ENCODE measurements at places on chromosomes 11 and 22.

- DNase-seq, result no peak
Observed at GRCh38 chr11:92846491-92847125, 122.8 kb upstream of the MTNR1B start.

GRCh38 chr11:106172386-106172991 is 95.0 kb downstream of the AASDHPPT start:
- DNase-seq, result no peak

- DNase-seq, result no peak
Observed at GRCh38 chr11:44904261-44905020, 46.2 kb downstream of the TP53I11 start.

DNA sequence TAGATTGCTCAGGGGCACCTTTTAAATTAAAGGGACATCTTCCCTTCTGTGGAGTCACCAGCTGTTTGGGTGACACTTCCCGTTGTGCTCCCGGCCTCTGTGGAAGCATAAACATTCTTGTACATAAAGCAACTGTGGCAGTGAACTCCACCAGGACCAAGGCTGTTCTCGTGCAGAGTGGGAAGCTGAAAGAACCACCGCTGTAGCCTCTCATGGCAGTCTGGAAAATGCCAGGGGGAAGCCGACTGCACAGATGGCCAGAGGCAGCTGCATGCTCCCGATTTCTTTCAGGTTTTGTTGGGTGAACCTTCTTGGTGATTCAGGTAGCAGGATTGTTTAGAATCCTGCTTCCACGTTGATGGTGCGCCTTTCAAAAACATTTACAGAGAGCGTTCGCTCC is 10.3 kb downstream of the UBASH3B start:
- no peak for DNase-seq

DNA sequence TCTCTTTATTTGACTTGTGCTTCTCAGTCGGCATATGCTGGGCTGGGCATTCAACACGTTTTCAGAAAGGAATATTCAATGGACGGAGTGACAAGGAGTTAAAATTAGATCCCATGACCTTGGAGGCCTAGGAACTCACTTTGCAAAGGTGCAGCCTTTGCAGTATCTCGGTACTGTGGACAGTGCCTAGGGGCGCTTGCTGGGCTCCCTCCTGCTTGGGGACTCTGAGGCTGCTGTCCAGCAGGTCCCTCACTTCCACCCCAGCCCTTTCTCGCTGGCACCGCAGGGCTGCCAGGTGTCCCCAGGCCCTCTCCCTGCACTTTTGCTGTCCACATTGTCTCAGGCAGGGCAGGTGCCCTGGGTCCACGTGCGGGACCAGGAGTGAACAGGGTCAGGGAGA is 255.5 kb upstream of the B3GAT1 start:
- no peak for DNase-seq

GRCh38 chr11:44766112-44766971 is 39.6 kb downstream of the TSPAN18 start:
- no peak for DNase-seq

- DNase-seq, result no peak
Observed at GRCh38 chr22:41722496-41722895, 23.2 kb downstream of the MEI1 start.

DNA sequence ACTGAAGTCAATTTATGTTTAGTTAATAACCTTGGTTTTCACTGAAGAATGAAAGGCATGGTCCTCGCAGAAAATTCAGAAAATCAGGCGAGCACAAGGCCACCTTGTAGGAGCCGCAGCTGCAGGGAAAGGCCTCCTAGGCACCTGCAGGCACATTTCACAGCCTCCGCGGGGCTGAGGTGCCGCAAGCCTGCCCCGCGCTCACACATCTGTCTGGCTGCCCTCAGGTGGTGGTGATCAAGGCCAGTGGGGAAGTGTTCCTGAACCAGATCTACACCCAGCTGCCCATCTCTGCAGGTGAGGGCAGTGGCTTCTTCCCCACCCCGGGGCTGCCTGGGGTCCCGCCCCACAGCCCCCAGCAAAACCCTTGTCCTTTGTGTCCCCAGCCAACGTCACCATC is 10.5 kb downstream of the MUC5AC start:
- no peak for DNase-seq

DNA sequence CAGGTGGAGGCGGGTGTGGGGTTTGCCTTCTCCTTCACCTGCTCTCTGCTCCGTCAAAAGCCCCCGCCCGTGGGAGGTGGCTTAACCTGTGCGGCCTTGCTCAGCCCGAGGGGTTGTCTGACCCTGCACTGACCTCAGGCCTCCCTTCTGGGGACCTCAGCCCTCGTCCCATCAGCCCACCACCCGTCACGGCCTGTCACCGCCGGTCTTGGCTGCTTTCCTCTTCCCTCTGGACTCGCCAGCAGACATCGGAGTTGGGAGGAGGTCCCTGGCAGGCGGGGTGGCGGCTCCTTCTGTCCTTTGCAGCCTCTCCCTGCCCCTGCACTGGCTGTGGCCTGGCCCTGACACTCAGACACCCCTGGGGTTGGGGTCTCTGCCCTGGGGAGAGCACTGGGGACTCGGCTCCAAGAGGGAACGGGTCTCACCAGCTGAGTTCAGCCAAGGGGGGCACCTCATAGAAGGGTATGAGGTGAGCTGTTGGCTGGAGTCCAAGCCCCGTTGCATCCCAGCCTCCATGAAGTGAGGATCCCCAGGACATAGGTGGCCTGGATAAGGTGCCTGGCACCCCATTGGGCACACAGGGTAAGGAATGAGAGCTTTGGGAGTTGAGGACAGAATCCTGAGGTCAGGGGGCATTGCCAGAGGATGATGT is 999.6 kb downstream of the BRD1 start:
- no peak for DNase-seq

DNA sequence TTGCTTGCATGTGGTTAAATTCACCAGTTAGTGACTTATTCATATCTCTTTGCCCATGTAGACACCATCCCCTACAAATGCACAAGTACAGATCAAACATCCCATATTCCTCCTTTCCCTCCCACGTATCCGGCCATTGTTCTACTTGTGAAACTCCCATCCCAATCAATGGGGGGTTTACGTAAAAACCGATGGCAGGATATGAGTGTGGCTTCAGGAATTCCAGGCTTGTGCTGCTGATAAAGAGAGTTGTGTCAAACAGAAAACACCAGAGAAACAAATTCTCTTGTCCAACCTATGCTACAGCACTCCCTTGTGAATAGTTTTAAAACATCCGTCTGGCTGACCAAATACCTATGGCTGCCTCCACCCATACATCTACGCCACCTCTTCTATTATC is 15.5 kb downstream of the FLI1 start:
- no peak for DNase-seq

GRCh38 chr11:125626288-125626950 is 1.5 kb downstream of the CHEK1 start:
- DNase-seq, result peak; percentile 33

GRCh38 chr11:8593455-8593854 is 573 bp downstream of the STK33 start:
- DNase-seq, result no peak

DNA sequence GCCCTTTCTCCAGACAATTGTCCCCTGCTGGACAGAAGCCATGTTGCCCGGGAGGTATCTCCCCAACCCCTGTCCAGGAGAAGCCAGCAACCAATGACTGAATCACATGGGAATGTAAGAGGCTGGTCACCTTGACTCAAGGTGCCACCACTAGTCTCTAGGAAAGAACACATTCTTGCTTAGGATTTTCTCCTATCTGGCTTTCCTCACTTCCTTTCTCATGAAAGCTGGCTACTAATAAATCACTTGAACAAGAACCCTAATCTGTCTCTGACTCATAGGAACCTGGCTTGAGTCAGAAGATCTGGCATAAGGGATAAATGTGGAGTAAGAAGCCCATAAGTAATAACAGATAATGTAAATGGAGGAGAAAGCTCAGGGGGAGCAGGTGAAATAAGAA is 101.4 kb upstream of the C11orf87 start:
- no peak for DNase-seq

GRCh38 chr11:79097246-79097875 is 343.5 kb downstream of the TENM4 start:
- DNase-seq, result no peak

DNA sequence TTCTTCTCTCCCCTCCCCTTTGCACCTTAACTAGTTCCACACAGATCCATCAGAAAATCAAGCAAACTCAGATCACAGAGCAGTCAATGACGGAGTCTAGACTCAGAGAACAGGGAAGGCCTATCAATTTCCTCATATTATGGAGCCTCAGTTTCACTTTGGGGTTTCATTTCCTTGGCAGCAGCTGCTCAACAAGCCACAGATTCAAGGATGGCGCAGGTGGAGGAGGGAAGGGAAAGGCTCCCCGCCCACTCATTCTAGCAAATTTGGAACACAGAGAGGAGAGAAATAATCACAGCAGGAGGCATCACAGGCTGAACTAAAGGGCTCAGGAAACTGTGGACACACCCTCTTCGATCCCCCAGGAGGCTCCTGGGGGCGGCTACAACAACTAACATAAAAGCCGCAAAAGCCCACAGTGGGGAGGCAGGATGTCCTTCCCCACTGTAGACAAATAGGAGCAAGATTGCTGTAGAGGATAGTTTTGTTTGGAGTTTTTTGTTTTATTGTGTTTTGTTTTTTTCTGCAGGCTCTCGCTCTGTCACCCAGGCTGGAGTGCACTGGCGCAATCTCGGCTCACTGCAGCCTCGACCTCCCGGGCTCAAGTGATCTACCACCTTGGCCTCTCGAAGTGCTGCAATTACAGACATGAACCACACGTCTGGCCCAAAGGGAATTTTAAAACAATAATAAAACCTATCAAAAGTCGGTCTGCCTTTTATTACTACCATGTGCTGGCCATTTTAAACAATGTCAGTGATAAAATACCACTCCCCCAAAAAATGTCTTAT is 3.4 kb downstream of the PLAAT3 start:
- DNase-seq, result peak; percentile 32

DNA sequence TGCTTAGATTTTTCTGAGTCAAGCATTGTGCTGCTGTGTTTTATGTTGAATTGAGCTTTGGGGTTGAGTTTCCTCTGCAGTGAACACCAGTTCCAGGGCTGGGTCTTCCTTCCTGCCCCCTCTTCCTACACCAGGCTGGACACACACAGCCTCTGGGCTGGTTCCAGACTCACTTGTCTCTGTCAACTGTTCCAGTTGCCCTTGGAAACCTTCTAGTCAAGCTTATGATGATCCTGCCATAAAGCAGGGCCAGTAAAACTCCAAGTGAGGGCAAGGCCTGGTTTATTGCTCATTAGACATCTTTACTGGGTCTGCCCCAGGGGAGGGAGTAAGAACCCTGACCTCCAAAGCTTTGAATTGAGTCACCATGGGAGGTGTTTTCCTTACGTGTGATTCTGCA is 61.1 kb downstream of the KIAA1671 start:
- no peak for DNase-seq

DNA sequence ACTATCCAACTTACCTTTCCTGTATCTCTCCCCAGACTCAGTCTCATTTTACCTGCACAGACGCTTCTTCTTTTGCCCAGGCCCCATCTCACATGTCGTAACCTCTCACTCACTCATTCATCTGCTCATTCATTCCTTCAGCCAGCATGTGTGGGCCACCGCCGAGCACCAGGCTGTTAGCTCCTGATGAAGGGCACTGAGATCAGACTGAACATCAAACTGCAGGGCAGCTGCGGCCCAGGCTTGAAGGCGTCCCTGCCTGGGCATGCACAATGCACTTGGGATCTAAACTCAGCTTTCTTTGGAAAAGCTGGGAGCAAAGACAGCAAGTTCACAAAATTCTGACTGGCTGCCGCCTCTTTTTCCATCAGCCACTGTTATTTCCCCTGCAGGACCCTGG is 1456.3 kb downstream of the BRD1 start:
- DNase-seq, result no peak

GRCh38 chr11:44658506-44658850 is 68.3 kb upstream of the TSPAN18 start:
- DNase-seq, result no peak

- no peak for DNase-seq
Observed at GRCh38 chr11:103961010-103961409, 75.4 kb upstream of the DDI1 start.

GRCh38 chr22:23089633-23090456 is 19.5 kb downstream of the GNAZ start:
- no peak for DNase-seq

DNA sequence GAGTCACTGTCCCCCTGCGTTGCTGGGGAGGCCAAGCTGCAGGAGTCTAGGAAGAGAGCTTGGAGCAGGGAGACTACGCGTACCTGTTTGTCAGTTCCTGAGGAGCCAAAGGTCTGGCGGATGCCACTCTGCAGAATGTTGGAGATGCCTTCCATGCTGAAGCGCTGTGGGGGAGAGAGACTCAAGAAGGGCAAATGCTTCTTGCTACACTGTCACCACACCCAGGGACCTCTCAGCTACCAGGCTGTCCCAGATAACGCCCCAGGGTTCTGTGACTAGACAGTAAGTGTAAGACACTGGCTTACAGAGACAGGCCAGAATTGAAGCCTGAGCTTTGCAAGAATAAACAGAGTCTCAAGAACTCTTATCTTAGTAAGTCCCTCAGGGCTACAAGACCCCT is 42.0 kb downstream of the FEZ1 start:
- DNase-seq, result no peak

GRCh38 chr11:47552056-47552565 is 821 bp downstream of the CELF1 start:
- DNase-seq, result no peak

- no peak for DNase-seq
Observed at GRCh38 chr11:44742508-44743246, 15.9 kb downstream of the TSPAN18 start.

GRCh38 chr11:12914400-12914912 is 94.7 kb upstream of the RASSF10 start:
- peak; percentile 13 for DNase-seq

DNA sequence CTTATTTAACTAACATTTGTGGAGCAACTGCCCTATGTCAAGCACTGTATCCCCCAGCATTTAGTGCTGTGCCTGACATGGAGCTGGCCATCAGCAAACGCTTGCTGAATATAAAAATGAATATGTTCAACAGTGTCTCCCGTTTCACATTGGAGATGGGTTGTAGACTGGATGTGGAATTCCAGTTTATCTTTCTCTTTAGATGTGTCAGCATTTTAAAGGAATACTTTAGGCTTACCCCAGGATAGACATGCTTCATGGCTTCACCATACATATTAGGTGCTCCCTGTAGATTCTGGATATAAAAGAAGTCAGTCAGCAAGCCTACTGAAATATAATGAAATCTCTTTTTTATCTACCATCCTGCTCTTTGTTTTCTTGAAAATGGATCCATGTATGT is 21.3 kb upstream of the TPH1 start:
- no peak for DNase-seq

DNA sequence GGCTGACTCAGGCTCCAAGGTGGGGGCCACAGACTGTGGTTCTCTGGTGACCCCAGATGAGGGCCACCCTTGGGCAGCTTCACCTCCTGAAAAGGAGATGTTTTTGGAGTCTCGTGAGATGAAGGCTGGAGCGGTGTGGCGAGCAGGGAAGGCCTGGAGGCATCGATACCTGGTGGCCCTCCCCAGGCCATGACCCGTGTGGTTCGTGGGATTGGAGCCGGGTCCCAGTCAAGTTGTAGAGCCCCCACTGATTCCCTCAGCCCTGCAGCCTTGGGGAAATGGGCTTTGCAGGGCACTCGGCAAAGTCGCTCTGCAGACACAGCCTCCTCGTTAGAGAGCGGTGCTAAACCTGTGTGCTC is 1083.4 kb downstream of the BRD1 start:
- no peak for DNase-seq

Data from NCI-H187 (cell line).